Right ventricle myocardium inferior (tissue), 1 donor: ENCODE measurements at places on chromosomes 11 and 22. TPM values are rescaled to one million over a fixed set of nuclear protein-coding genes. Genes with fewer than 3 reads are reported as not detected.

The PGR gene
- total RNA-seq: 6.6 TPM

The SLC22A8 gene
- total RNA-seq: not detected

The FOLR3 gene
- 1.7 TPM for total RNA-seq

The BARX2 gene
- not detected for total RNA-seq

The HBB gene
- 140 TPM for total RNA-seq

The XKR3 gene
- not detected for total RNA-seq

The OTOG gene
- not detected for total RNA-seq

The MOGAT2 gene
- total RNA-seq: 0.22 TPM

The SLC7A4 gene
- total RNA-seq: 0.51 TPM

The NCAM1 gene
- 250 TPM for total RNA-seq

The OR4A16 gene
- total RNA-seq: not detected

The CD6 gene
- 0.22 TPM for total RNA-seq

The RAG2 gene
- not detected for total RNA-seq

The DLG2 gene
- 5.7 TPM for total RNA-seq

The APOBEC3B gene
- total RNA-seq: 0.78 TPM

The CD3D gene
- not detected for total RNA-seq

The ADAMTS8 gene
- 0.57 TPM for total RNA-seq

The FAU gene
- total RNA-seq: 714 TPM

The ARHGAP42 gene
- total RNA-seq: 4.5 TPM

The KDELR3 gene
- total RNA-seq: 4.4 TPM
